Myocyte (in vitro differentiated cells): ENCODE measurements at places on chromosomes 1 and 21.
A peak's percentile ranks its signal among the peaks of the same experiment; 100 is the strongest.

DNA sequence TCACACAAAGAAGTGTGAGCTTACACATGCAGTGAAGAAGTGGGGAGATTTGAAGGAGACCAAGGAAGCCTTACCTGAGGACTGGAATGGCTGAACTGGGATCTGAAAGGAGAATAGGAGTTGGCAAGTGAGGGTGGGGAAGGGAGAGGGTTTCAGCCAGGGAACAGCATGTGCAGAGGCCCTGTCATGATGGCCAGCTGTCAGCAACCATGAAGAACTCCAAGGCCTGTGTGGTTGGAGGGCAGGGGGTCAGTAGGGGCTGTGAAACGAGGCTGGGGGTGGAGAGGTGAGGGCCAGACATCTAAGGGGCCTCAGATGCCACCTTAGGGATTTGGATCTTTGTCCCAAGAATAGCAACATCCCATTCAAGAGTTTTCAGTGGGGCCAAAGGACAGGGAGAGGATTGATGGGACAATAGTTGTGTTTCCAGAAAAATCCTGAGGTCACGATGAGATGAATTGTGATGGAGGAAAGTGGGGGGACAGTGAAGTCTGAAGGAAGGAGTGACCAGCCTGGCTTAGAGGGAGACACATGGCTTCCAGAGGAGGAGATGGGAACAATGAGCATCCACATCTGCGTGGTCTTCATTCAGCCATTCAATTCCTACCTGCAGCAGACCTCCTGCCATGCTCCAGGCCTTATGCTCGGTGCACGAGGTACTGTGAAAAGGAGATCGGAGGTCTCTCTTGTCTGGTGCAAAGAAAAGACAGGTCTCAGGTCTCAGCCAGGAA lies 187.6 kb downstream of the MATN1 start:
- DNase-seq: no peak

DNA sequence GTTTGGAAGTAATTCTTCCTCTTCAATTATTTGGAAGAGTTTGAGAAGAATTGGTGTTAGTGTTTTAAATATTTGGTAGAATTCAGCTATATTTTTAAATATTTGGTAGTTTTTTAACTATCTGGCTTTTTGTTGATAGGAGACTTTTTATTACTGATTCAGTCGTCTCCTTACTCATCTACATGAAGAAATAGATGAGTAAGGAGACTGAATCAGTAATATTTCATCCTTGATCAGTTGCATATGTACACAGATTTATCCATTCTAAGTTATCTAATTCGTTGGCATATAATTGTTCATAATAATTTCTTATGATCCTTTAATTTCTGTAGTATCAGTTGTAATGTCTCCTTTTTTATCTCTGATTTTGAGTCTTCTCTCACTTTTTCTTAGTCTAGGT lies 224.1 kb downstream of the GPR52 start:
- no peak for DNase-seq

DNA sequence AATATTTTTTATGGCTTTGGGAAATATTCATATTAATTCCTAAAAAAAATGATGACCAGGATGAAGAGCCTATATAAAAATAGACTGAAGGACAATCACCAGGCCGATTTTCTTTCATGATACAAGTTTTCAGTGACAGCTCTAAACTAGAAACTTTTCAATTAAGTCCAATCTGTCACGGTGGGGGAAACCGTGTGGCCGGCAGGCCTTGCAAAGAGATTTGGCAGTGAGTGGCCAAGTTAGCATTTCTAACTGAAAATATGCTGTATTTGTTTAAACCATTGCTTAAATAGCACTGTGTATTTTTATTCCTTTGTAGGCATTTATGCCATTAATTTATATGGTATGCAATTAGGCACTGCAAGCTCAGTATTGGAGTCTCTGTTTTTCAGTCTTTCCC lies 294.5 kb upstream of the NRIP1 start:
- no peak for DNase-seq

DNA sequence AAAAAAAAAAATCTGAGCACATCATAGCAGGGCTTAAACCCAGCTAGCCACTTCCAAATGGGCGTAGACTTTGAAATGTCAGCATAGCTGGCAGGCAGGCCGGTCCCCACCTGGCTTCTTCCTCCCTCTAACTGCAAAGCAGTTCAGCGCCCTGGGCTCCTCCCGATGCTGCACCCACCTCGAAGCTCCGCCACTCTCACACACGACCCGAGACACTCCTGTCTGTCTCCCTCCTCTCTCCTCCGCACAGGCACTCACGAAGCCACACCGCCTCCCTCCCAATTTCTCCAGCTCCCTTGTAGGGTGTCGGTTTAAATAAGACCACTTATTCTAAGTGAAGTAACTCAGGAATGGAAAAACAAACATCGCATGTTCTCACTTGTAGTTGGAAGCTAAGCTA lies 301.3 kb downstream of the NPHP4 start:
- no peak for DNase-seq

GRCh38 chr1:89191314-89191713 lies 7.4 kb downstream of the GBP4 start:
- no peak for DNase-seq

GRCh38 chr1:37189111-37189510 lies 154.8 kb upstream of the GRIK3 start:
- no peak for DNase-seq

DNA sequence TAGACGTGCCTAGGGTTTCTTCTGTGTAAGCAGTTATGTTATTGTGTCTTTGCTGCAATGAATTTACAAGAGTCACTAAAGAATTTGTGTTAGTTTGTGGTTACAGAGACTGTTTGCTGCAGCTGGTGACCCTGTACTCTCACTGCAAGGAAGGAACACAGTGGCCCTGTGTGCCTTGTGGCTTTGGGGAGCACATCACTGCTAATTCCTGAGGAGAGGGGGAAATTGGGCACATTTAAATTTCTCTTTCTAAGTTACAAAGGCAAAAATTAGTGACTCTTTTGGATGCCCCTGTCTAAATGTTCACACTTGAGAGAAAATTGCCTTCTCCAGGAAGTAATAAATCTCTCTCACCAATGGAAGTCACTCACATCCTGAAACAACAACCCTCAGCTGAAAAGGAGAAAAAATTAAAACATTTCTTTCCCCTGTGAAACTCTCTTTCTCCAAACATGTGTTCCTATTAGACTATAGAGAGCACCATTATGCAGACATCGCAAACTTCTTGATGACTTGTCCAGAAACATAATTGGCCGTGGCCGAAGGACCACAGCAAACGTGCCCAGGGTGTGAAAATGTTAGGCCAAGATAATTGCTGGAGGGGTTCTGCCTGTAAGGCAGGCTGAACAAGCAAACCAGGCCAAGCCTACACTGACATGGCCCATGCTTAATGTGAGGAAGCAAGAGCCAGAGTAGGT lies 32.3 kb upstream of the SPAG17 start:
- DNase-seq: peak; percentile 13

DNA sequence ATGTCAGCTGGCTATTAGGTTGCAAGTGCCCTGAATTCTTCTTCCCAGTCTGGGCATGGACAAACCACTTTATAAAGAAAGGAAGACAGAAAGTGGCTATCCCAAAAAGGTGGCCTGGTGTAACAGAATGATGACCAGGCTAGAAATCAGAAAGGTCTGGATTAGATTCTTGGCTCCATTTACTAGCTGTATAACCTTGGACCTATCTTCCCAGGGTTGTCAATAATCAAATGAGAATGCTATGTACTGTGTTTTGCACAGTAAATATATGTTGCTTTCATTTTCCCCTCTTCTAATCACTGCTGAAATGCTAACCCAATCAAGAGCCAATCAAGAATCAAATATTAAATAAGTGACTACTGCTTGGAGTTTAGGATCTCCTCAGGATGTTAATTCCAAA lies 20.4 kb downstream of the RNF19B start:
- no peak for DNase-seq

DNA sequence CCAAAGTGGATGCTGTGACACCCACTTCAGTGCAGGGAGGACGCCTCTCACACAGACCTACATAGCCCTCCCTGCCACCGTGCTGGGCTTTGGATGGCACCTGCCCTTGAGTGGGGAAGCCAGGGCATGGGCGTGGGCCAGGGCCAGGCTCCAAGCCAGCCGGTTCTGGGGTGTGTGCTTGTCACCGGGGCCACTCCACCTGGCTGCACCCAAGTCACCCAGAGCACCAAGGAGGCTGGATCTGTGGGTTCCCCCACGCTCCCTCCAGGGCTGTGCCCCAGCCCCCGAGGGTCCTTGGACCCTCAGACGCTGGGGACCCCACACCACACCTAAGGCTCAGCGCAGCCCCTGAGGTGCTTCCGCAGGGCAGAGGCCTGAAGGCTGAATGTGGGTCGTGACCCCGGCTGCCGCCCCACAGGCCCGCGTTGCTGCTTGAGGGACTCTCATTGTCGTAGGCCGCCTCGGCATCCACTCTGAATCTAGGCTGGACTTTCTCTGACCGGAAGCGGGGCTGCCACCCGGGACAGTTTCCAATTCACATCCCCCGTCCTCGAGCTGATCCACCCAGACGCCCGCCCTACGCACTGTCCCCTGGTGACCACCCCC lies 1.5 kb downstream of the MXRA8 start:
- peak; percentile 38 for DNase-seq

GRCh38 chr1:110188035-110188618 lies 22.0 kb upstream of the KCNC4 start:
- peak; percentile 79 for DNase-seq

DNA sequence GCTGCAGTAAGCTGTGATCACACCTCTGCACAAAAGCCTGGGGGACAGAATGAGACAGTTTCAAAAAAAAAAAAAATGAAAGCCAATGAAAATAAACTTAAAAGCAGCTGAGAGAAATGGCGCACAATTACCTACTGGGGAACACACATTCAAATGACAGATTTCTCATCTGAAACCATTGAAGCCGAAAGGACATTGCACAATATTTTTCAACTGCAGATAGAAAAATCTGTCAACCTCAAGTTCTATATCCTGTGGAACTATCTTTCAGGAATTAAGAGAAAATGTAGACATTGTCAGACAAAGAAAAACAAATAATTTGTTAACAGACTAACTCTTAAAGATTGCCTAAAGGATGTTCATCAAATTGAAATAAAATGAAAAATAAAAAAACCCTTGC lies 442.8 kb downstream of the MATN1 start:
- no peak for DNase-seq

DNA sequence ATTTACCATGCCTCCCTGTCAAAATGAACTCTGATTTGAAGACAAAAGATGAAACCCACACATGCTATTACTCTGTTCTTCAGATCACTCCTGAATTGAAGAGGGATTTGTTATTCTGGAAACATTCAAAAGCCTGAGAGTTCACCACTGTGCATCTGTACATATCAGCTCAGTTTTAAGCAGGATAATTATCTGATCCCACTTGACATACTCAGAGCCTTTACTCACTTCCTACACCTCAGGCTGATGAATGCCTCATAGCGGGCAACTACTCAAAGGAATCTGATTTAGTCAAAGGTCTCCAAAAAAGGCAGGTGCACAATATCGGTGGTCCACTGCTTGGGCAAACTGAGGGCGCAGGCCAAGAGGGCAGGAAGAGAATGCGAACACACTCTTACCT lies 47.5 kb upstream of the LPAR3 start:
- no peak for DNase-seq

- DNase-seq: no peak
Observed at GRCh38 chr1:117555806-117556205, 50.0 kb upstream of the TENT5C start.

GRCh38 chr1:89987159-89987819 lies 7.6 kb upstream of the ZNF326 start:
- DNase-seq: peak; percentile 85

GRCh38 chr1:154575951-154576566 lies 8.5 kb downstream of the CHRNB2 start:
- DNase-seq: peak; percentile 58

- no peak for DNase-seq
Observed at GRCh38 chr21:42574234-42575027, 60.8 kb downstream of the SLC37A1 start.

DNA sequence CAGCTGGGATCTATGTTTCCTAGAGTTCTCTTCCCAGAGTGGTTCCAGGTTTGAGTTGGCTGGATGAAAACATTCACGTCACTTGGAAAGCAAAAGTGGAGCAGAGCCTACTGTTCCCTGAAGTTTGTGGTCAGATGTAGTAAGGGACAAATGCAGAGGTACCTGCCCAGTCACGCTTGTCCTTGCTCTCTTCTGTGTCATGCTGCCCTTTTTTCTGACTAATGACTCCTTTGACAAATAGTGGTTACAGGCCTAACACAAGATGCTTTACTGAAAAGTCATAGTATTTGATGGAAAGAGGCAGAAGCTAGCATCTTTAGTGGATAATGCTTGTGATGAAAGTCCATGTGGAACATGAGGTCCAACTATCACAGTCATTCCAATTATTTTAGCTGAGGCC lies 881.4 kb upstream of the B3GALT2 start:
- peak; percentile 56 for DNase-seq

DNA sequence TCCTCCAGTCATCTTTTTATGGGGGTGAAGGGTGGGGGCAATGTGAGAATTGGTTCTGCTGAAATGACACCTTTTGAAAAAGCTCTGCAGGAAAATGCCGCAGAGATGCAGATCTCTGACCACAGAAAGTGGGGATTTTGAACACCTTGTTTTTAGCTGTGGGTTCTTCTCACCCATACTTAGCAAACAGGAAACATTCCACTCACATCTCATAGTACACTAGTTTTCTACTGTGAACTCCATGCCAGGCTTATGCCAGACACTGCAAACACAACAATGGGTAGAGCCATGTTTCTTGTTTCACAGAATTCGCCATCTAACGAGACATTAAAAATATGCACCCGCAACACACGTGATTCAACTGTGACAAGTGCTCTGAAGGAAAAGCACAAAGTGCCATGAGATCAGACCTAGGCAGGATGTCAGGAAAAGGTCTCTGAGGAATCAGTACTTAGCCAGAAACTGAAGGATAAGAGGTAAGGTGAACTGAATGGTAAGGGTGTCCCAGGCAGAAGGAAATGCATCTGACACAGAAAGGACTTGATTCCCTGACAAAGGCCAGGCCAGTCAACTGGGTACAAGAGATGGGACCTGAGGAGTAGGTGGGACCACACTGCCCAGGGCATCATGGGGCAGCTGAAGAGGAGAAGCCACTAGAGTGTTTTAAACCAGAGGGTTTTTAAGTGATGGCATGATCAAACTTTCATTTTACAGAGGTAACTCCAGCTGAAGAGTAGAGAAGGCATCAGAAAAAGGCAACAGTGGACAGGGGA lies 83.8 kb upstream of the JAK1 start:
- no peak for DNase-seq

DNA sequence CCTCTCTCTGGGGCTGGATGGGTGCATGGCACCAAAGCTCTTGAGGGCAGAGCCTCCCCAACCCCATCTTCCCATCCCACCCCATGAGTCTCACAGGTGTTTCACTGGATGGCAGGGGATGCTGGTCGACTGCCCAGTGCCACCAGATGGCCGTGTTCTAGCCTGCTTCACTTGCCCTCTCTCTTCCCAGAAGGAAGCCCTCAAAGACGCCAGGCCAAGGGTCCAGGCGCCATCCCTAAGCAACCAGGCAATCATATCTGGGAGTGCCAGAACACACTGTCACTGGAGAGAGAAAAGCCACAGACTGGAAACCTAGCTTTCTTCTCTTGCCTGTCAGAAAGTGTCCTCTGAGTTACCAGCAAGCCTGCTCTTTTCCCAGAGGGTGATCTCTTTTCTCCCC lies 26.7 kb downstream of the PIGM start:
- DNase-seq: no peak

GRCh38 chr1:181936768-181937581 lies 124.5 kb downstream of the ZNF648 start:
- DNase-seq: no peak

- DNase-seq: no peak
Observed at GRCh38 chr1:51341876-51342496, 11.6 kb upstream of the TTC39A start.
